ENCODE measurements at places on chromosomes 1 and 21.

- no peak for DNase-seq
These were observed 19.0 kb upstream of the DNASE2B start for GRCh38 chr1:84379138-84379916.

DNA sequence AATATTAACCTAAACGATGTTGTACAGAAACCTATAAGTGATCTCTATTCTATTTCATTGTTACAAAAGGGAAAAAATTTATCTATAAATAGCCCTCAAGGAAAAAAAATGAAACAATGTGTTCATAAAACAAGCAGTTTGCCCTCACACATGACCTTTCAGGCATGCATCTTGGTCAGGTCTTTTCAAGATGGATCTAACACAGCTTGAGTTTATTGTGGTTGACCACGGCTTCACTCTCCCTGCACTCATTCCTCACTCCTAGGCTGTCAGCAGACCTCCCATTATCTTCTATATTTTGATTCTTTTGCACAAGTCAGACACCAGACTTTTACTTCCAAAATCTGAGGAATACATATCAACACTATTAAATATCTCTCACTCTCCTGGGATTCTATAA, 544.3 kb downstream of the KCNT2 start:
- no peak for DNase-seq

GRCh38 chr1:227697321-227697864, 37.7 kb downstream of the JMJD4 start:
- no peak for DNase-seq

DNA sequence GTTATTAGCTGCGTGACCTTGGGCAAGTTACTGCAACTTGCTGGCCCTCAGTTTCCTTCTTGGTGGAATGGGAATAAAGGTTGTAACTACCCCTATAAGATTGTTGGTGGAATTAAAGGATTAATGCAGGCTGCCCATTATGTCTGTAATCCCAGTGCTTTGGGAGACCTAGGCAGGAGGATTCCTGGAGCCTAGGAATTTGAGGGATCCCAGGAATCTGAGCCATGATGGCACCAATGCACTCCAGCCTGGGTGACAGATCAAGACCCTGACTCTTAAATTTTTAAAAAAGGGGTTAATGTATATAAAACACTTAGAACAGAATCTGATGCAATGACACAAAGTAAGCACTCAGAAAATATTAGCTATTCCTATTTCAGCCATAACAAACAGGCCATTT, 67.3 kb downstream of the PTGER3 start:
- DNase-seq, result no peak

GRCh38 chr1:172137703-172138454, 282.6 kb upstream of the C1orf105 start:
- no peak for DNase-seq

GRCh38 chr1:4310396-4310923, 343.9 kb upstream of the AJAP1 start:
- no peak for DNase-seq

- DNase-seq, result peak; percentile 84
These were observed 113.0 kb downstream of the DMRTB1 start for GRCh38 chr1:53572065-53572814.

DNA sequence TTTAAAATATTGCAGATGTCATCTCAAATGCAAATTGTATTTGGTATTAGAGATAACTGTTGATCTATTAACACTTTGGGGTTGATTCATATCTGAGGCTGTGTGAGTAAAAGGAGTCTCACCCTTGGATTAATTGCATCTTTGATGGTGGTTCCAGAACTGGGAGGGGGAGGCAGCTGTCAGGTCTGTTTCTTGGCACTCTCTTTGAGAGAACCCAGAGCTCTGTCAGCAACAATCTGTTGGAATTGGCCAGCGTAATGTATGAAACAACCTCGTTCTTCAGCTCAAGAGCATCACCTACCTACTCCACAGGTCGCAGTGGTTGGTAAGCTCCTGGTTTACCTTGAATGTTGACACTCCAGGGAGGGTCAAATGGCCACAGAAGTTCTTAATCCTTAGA, 424.1 kb downstream of the CAMTA1 start:
- DNase-seq, result no peak

- DNase-seq, result no peak
These were observed 17.1 kb downstream of the KIF17 start for GRCh38 chr1:20700636-20701215.

GRCh38 chr1:197954718-197955418, 37.7 kb downstream of the LHX9 start:
- no peak for DNase-seq

DNA sequence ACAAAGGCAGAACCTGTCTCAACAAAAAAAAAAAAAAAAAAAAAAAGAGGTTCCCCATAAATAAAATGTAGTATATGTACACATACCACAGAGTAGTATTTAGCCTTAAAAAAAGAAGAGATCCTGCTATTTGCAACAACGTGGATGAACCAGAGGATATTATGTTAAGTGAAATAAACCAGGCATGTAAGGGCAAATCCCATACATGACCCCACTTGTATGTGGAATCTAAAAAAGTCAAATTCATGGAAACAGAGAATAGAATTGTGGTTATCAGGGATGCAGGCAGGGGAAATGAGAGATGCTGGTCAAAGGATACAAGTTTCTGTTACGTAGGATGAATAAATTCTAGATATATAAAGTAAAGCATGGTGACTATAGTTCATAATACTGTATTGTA, 16.7 kb downstream of the SLC44A3 start:
- no peak for DNase-seq

GRCh38 chr1:189217646-189218045, 1260.0 kb downstream of the BRINP3 start:
- no peak for DNase-seq

DNA sequence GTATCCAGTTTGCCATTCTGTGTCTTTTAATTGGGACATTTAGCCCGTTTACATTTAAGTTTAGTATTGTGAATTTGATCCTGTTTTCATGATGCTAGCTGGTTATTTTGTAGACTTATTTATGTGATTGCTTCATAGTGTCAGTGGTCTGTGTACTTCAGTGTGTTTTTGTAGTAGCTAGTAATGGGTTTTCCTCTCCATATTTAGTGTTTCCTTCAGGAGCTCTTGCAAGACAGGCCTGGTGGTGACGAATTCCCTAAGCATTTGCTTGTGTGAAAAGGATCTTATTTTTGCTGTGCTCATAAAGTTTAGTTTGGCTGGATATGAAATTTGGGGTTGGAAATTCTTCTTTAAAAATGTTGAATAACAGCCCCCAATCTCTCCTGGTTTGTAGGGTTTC, 69.2 kb upstream of the PDC start:
- DNase-seq, result no peak

- DNase-seq, result no peak
These were observed 60.7 kb upstream of the CTTNBP2NL start for GRCh38 chr1:112335351-112335750.
